Activated CD4-positive, CD25-positive, alpha-beta regulatory T cell treated with anti-CD3 and anti-CD28 coated beads, Interleukin-2, amount 50 U/mL, for 72 hours (primary cell): ENCODE measurements at places on chromosomes 11 and 22.

- no peak for DNase-seq
These were observed 4.4 kb downstream of the SLC2A11 start for GRCh38 chr22:23862103-23862502.

GRCh38 chr22:19115628-19116027, 6.6 kb downstream of the DGCR2 start:
- no peak for DNase-seq

DNA sequence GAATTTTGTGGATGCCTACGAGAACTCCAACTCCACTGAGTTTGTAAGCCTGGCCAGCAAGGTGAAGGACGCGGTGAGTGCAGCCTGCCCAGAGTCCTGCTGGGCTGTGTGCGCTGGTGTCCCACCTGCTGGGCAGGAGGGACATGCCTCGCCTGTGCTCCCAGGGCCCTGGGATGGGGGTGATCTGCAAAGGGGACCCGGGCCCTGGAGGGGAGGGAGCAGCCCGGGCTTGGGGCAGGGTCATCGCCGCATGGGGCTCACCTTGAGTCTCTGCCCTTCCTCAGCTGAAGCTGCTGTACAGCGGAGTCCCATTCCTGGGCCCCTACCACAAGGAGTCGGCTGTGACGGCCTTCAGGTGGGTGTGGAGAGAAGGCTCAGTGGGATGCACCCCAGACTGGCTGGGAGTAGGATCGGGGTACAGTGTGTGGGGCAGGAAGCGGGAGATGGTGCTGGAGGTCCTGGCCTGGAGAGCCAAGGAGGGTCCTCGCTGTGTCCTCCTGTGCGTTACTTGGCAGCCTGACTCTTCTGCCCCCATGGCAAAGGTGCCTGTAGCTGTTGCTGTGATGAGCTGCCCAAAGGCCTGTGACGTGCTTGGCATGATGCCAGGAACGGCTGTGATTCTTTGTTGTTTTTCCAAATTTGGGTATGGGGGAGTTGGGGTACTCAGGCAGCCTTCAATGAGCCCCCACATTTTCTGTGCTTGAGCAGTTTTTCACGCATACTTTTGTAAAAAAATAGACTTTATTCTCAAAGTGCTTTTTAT, 29.2 kb downstream of the ST14 start:
- DNase-seq, result no peak

- DNase-seq, result no peak
These were observed 4.7 kb downstream of the CXCR5 start for GRCh38 chr11:118888398-118888797.

DNA sequence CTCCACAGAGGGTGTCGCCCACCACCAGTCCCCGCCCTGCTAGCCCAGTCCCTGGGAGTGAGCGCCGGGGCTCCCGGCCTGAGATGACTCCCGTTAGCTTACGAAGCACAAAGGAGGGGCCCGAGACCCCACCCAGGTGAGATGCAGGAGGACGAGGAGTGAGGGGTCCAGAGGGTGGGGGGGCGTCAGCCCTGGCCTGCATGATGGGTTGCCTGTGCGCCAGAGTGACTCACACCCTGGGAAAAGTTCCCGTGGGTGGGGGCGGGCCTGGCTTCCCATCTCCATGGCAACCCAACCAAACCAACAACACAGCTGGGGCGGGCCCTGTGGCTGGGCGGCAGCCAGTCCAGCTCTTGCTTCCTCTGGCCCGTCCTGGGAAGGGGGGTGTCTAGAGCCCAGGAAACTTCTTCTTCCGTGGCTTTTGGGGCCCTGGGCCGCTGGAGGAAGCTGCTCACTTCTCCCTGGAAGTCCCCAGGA, 4.5 kb downstream of the GAS2L1 start:
- DNase-seq, result no peak
